Amniotic epithelial cell (primary cell): ENCODE measurements at places on chromosomes 3 and 15.

- DNase-seq = no peak
Observed at GRCh38 chr15:58686286-58686685, 63.2 kb downstream of the ADAM10 start.

DNA sequence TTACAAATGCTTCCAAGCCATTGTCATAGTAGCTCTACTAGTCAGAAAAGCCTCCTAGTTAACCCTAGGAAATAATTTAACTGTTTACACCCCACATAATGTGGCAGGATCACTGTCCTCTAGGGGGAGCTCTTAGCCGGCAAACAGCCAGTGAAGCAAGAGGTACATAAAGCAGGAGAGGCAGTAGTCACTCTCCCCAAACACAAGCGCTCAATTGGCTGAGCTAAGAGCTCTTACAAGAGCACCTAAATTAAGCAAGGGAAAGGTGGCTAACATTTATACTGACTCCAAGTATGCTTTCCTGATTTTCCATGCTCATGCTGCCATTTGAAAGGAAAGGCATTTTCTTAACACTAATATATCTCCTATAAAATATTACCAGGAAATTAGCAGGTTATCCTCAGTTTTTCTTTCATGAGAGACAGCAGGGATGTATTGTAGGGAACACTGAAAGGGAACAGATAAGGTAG lies 37.6 kb downstream of the NCEH1 start:
- DNase-seq = peak; percentile 74

DNA sequence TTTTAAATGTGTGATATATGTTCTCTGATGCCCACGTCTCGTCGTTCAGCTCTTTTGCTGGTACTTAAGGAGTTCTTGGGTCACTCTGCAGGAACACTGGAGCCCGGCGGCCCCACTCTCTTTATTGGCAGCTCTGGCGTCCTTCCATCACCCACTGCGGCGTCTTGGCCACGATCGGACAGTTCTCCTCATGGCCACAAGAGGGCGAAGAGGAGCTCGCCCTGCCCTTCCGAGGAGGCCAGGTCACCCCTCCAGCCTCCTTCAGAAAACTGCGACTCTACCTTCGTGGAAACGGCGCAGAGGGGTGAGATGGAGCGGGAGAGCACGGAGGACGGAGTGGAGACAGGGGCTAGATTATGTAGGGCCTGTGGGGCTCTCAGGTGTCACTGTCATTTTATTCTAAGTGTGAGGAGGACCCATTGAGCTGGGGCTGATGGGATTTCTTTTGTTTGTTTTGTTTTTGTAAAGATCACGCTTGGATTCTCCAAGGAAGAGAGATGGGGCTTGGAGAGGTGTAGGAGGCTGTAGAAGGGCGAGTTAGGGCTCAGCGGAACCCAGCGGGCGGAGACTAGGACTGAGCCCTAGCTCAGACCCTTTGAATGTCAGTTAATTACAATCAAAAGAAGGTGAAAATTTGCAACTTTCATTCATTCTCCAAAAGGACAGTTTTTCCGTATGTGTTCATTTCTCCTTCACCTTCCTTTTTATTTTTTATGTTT lies 28.0 kb upstream of the GABRA5 start:
- DNase-seq = no peak

- peak; percentile 47 for DNase-seq
Observed at GRCh38 chr3:183455089-183455488, 26.7 kb upstream of the MCF2L2 start.

DNA sequence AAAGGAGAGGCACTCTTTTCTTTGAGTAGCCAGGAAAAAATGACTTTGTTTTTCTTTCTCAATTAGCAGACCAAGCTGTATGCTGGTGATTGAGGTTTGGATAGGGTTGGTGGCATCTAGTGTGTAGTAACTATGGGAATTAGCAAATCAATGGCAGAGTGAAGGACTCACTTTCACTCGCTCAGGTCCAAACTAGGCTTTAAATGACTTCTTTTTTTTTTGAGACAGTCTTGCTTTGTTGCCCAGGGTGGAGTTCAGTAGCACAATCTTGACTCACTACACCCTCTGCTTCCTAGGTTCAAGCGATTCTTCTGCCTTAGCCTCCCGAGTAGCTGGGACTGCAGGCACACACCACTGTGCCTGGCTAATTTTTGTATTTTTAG lies 35.9 kb downstream of the PRKCI start:
- no peak for DNase-seq

DNA sequence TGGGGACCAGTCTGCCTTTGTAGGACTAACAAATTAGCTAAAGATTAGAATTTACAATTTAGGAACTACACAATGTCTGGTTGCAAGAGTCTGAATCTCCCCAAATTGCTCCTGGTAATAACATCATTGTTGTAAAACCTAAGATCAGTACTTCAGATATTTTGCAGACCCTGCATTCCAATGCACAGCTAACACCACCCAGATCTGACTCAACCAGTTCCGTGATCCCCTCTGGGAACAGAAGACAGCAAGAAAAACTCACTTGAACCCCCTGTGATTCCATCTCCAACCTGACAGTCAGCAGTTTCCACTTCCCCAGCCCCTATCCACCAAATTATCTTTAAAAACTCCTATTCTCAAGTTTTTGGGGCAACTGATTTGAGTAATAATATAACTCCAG lies 201.9 kb upstream of the ARPP21 start:
- DNase-seq = no peak

- DNase-seq = no peak
Observed at GRCh38 chr3:47408839-47409229, 28.0 kb downstream of the PTPN23 start.

DNA sequence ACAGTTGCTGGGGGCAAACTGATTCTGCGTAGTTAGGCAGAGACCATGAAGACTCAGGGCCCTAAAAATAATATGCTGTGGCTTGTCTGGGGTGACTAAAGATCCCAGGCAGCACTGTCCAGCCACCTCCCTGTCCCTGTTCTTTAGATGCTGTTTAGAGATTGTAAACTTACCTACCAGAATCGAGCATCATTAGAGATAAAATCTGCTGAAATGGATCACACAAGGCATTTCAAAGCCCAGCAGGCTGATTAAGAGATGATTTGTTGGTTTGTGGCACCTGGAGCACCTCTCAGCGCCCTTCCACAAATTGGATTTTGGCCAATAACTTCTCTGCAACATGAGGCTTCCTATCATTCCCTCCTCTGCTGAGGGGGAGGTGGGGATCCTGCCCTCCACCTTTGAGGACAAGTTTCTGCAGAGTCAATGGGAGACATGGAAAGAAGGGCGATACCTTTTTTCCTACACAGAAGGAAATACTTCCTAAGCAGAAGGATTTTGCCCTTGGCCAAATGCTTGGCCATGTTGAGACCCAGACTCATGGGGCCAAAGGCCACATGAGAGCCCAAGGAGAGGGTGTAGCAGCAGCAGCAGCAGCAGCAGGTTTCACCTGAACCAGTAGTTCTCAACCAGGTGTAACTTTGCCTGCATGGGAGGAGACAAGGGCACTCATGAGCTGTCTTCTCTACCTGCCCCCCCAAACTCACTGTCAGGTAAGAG lies 37.5 kb downstream of the SEMA5B start:
- DNase-seq = no peak
